ENCODE measurements at places on chromosomes 1 and 21. TPM values are rescaled to one million over a fixed set of nuclear protein-coding genes. Genes with fewer than 3 reads are reported as not detected.
A peak's percentile ranks its signal among the peaks of the same experiment; 100 is the strongest.

GRCh38 chr1:221331273-221332183 lies 410.4 kb downstream of the DUSP10 start:
- DNase-seq = no peak
- no peak overlapping the region for H3K4me3 ChIP-seq
- no peaks in the 10 kb centered on the region for H3K36me3 ChIP-seq
- no peaks in the 10 kb centered on the region for H3K4me1 ChIP-seq

DNA sequence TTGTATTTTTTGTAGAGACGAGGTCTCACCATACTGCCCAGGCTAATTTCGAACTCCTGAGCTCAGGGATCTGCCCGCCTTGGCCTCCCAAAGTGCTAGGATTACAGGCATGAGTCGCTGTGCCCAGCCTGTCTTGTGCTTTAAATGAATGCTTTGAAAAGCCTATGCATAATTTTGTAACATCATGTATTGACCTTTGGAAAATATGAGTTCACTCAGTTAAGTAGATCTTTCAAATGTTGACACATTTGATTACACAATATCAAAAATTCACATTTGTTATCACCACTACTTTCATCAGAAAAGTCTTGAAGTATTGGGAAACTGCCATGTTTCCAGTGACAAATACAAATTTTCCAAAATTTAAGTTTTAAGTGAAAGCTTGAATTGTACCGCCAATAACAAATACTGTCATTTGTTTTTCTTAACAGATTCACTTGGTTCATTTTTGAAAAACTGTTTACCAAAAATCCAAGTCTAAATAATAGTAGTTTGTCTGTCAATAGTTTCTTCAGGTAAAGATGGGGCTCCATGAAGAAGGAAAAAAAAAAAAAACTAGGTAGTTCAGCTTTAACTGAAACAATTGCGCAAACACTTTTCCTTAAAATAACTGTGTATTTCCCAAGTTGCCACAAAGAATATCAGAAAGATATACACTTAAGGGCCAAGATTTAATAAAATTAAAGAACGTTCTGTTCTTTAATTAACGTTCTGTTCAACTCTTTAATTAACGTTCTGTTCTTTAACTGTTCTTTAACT lies 233.2 kb upstream of the NR5A2 start:
- DNase-seq = no peak
- H3K36me3 ChIP-seq = no peaks in the 10 kb centered on the region
- no peak overlapping the region for H3K4me3 ChIP-seq
- H3K27ac ChIP-seq = no peak overlapping the region
- no peaks in the 10 kb centered on the region for H3K27me3 ChIP-seq
- H3K4me1 ChIP-seq = no peaks in the 10 kb centered on the region

DNA sequence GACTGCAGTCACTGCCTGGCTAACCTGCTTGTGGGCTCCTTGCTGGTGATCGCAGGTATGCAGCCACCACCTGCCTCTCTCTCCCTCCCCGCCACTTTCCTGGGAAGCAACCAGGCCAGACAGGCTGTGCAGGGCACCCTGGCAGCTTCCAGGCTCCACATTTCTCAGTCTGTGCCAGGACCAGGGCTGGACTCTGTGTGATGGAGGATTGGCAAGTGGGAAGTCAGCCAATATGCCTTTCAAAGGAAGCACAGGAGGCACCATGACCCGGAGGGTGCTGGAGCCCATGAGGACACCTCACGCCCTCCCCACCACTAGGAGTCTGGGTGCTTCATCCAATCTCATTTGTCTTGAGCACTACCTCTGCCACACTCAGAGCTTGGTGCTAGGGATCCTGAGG lies 15.8 kb upstream of the DISP3 start:
- no peak overlapping the region for H3K4me3 ChIP-seq
- H3K27ac ChIP-seq = no peak overlapping the region
- DNase-seq = no peak

The FAM177B gene
- 0.17 TPM for total RNA-seq

The DNAI4 gene
- 1.8 TPM for total RNA-seq

DNA sequence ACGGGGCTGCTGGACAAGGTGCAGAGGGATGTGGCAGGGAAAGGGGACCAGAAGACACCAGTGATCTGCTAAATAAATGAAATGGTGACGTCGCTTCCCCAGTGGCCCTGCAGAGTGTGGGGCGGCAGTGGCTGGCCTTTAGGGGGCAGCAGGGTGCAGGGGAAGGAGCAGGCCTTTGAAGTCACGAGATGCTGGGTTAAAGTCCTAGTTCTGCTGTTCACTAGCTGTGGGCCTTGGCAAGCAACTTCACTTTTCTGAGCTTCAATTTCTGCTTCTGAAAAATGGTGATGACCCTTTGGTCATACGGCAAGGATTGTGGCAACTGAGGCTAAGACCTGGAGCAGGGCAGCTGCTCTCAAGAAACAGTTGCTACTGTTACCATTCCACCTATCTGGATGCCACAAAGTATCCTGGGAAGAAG lies 9.2 kb upstream of the GALE start:
- DNase-seq = peak; percentile 88
- H3K36me3 ChIP-seq = peaks cover 32% of the 10 kb centered on the region
- peak overlapping the region; percentile 66 for H3K27ac ChIP-seq
- no peak overlapping the region for H3K4me3 ChIP-seq
- peaks cover 25% of the 10 kb centered on the region for H3K4me1 ChIP-seq
